ENCODE measurements at places on chromosomes 4 and X.

GRCh38 chr4:25654031-25654970 lies 1.4 kb upstream of the SLC34A2 start:
- DNase-seq, result no peak

DNA sequence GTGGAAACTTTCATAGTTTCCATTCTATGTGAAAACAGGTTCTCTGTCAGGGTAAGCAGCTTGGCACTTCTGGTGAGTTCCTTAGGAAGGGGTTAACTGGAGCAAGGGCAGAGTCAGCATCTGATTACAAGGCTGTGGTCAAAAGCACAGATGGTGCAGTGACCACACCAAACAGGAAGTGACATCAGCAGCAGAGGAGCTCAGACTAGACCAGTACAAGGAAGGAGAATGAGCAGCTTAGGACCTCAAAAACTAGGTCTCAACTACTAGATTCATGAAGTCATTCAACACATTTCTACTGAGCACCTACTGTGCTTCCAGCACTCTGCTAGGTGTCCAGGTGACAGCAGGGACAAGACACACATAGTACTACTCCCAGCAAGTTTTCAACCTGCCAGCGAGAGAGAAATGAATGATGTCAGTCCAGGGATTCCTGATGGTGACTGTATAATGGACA lies 130.2 kb downstream of the AMELX start:
- DNase-seq, result no peak

- DNase-seq, result no peak
These were observed 220.1 kb downstream of the DLG3 start for GRCh38 chrX:70664726-70665125.

GRCh38 chrX:255923-256331 lies 25.3 kb upstream of the PLCXD1 start:
- DNase-seq, result no peak

GRCh38 chr4:152340818-152341217 lies 195.1 kb downstream of the FBXW7 start:
- DNase-seq, result no peak

DNA sequence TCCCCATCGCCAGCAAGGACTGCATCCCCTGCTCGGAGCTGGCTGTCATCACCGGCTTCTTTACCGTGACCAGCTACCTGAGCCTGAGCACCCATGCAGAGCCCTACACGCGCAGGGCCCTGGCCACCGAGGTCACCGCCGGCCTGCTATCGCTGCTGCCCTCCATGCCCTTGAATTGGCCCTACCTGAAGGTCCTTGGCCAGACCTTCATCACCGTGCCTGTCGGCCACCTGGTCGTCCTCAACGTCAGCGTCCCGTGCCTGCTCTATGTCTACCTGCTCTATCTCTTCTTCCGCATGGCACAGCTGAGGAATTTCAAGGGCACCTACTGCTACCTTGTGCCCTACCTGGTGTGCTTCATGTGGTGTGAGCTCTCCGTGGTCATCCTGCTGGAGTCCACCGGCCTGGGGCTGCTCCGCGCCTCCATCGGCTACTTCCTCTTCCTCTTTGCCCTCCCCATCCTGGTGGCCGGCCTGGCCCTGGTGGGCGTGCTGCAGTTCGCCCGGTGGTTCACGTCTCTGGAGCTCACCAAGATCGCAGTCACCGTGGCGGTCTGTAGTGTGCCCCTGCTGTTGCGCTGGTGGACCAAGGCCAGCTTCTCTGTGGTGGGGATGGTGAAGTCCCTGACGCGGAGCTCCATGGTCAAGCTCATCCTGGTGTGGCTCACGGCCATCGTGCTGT lies 31.5 kb downstream of the WFS1 start:
- no peak for DNase-seq

GRCh38 chrX:110341189-110342035 lies 17.2 kb upstream of the RTL9 start:
- DNase-seq, result no peak

DNA sequence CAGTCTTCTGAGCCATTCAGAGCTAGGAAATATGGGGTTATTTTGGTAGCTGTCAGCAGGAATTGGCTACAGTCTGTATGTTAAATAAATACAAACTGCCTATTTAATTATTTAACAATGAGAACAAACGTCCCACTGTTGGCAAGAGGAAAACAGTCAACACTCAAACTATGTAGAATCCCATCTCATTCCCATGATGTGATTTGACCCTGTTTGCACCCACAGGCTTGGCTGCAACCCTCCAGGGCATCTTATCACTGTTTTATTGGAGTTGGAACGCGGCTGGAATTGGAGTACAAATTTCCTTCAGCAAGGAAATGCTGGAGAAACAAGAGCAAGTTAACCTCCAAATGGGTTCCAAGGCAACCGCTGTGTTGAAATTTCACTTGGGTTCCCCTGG lies 124.0 kb downstream of the KIT start:
- DNase-seq, result no peak

DNA sequence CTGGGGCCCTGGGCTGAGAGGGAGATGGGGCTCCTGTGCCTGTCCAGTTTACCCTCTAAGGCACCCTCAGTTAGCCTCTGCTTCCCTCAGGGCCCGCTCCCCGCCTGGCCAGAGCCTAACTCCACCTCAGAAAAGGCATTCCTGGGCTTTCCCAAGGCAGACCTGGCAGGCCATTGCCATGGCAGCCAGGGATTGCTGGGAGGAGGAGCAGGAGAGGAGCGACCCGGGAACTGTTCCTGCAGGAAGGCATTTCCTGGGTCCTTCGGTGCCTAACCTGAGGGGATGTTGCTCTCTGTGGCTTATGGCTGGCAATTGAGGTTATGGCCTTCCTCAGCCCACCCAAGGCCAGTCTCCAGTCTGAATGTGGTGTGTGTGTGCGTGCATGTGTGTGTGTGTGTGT lies 131.3 kb downstream of the PJA1 start:
- DNase-seq, result no peak

- no peak for DNase-seq
These were observed 1865.3 kb upstream of the AGA start for GRCh38 chr4:179307297-179308136.

DNA sequence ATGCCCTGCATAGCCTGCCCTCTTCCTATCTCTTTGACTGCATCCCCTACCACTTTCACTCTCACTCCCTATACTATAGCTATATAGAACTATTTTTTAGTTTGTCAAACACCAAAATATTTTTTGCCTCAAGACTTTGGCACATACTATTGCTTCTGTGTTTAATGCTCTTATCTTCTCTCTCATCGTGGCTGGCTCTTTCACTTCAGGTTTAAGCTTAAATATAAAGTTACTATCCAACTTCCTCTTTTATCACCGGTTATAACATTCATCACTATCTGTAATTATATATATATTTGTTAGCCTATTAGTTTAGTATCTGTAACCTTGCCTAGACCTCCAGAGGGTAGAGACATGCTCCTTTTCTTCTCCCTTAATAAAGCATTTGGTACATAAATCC lies 11.5 kb upstream of the HMGB2 start:
- DNase-seq, result no peak

DNA sequence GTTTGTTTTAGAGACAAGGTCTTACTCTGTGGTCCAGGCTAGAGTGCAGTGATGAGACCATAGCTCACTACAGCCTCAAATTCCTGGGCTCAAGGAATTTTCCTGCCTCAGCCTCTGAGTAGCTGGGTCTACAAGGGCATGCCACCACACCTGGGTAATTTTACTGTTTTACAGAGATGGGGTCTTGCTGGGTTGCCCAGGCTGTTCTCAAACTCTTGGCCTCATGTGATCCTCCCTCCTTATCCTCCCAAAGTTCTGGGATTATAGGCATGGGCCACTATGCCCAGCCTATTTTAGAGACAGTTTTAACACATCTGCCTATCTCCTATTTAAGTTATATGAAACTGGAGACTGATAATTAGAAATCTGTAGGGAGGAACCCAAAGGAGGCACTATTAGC lies 53.8 kb downstream of the SPRY1 start:
- DNase-seq, result no peak

DNA sequence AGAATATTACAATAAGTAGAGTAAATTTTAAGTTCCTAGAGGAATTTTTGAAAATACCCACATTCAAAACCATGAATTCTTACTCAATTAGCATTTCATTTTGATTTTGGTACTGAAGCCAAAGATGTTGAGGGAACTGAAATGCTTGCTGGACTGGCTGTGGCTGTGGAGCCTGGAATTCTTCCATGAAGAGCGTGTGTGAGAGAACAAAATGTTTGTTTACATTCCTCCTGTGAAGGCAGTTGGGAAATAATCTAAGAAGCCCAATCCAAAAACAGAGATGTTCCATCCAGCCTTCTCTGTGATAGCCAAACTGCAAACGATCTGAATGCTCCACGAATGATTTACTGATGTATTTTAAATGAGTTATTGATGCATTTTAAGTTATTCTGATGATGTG lies 3.8 kb upstream of the ADH1B start:
- no peak for DNase-seq
